A549 treated with dexamethasone at 1 μM for 4 hours (cell line): ENCODE measurements at places on chromosomes 11 and 22. TPM values are rescaled to one million over a fixed set of nuclear protein-coding genes. Genes with fewer than 3 reads are reported as not detected.

CLCF1 gene
- 28.8 to 36.7 TPM (median 32.5 TPM) in 5 replicates for total RNA-seq

TRIM6 gene
- total RNA-seq: 6.7 to 8.4 TPM (median 7.5 TPM) in 5 replicates

PGR gene
- not detected in 5 replicates for total RNA-seq

BET1L gene
- 38.1 to 45.7 TPM (median 44.2 TPM) in 5 replicates for total RNA-seq

TMEM132A gene
- total RNA-seq: 84.1 to 122 TPM (median 116 TPM) in 5 replicates

SLC22A9 gene
- not detected in 5 replicates for total RNA-seq

LRP5 gene
- 27.9 to 62.2 TPM (median 60.1 TPM) in 5 replicates for total RNA-seq

ENTHD1 gene
- total RNA-seq: not detected in 5 replicates
